ENCODE measurements at places on chromosomes 1 and 21.

DNA sequence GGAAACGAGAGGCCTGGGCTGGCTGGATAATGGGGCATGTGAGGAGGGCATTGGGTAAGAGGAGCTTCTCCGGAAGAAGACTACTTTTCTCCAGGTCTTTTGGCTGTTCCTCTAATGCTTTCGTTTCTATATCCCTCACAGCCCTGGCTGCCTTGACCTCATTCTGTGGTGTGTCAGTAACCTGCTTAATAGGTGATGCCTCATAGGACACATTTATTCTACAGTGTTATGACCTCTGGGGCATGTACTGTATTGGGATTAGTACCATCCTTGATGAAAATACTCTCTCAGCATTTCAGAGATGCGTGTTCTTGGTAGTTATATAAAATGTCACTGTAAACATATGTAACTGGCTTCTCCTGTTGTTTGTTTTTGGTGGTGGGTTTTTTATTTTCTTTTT is 40.1 kb downstream of the PGM1 start:
- no peak for DNase-seq

DNA sequence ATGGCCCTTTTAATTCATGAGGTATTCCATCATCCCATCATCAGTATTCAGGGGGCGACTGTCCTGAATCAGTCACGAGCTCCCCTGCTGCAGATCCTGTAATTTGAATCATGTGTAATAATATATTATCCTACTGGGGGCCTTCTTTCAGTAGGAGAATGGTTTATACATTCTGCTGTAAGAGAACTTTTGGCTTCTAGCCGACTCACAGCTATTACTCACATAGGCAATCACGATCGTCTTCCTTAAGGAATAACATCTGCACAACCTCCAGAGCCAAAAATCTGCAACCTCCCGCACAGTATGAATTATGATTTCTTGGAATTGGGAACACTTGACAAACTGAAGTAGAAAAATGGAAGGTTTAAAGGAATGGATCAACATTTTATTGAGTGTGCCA is 343.0 kb downstream of the USP25 start:
- DNase-seq = no peak

- DNase-seq = peak; percentile 19
These were observed 214.6 kb upstream of the NFIA start for GRCh38 chr1:60867782-60868181.

DNA sequence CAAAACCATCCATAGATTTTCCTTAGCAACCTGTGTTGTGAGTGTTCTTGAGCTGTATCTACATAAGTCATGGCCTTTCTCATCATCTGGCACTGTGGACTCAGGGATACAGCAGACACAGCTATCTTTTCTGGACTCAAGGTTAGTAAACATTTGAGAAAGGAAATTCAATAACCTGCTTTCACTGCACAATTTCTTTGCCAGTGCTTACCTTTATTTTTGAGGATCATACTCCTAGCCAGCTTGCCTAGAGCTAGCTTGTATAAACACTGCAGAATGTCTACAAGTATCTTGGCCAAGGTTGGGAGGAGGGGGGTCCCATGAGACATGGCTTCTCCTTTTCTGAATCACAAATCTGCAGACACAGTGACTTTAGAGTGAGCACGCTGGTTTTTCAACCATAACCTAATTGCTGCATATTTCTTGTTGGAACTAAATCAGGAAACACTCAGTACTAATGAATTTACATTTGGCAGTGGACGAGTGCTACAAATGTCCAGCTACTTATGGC is 27.2 kb downstream of the ADAMTS5 start:
- DNase-seq = no peak

All from NCI-H1417 (cell line).